ENCODE measurements at places on chromosomes 2 and 18. TPM values are rescaled to one million over a fixed set of nuclear protein-coding genes. Genes with fewer than 3 reads are reported as not detected.
A peak's percentile ranks its signal among the peaks of the same experiment; 100 is the strongest.

CDCA7 gene
- total RNA-seq: 5.9 TPM

CDKL4 gene
- 1.1 TPM for total RNA-seq

IMP4 gene
- 43.5 TPM for total RNA-seq

GRCh38 chr2:1088940-1089339 lies 138.3 kb downstream of the SNTG2 start:
- no peak overlapping the region for H3K4me3 ChIP-seq
- DNase-seq: no peak
- H3K27ac ChIP-seq: no peak overlapping the region
- no peaks in the 10 kb centered on the region for H3K4me1 ChIP-seq

- peaks cover 16% of the 10 kb centered on the region for H3K4me1 ChIP-seq
- H3K27me3 ChIP-seq: no peaks in the 10 kb centered on the region
- DNase-seq: no peak
- peak overlapping the region; percentile 99 for H3K27ac ChIP-seq
- H3K4me3 ChIP-seq: peak overlapping the region; percentile 94
These were observed 11.3 kb downstream of the OSR1 start for GRCh38 chr2:19346983-19347618.

GRCh38 chr2:10399358-10399757 lies 48.8 kb downstream of the ODC1 start:
- no peak for DNase-seq
- no peaks in the 10 kb centered on the region for H3K27me3 ChIP-seq
- H3K4me3 ChIP-seq: no peak overlapping the region
- peaks cover 17% of the 10 kb centered on the region for H3K4me1 ChIP-seq

GRCh38 chr18:11316546-11316945 lies 167.2 kb upstream of the PIEZO2 start:
- no peak for DNase-seq
- H3K27me3 ChIP-seq: no peaks in the 10 kb centered on the region
- no peaks in the 10 kb centered on the region for H3K36me3 ChIP-seq
- no peak overlapping the region for H3K27ac ChIP-seq

SPP2 gene
- total RNA-seq: not detected

DNA sequence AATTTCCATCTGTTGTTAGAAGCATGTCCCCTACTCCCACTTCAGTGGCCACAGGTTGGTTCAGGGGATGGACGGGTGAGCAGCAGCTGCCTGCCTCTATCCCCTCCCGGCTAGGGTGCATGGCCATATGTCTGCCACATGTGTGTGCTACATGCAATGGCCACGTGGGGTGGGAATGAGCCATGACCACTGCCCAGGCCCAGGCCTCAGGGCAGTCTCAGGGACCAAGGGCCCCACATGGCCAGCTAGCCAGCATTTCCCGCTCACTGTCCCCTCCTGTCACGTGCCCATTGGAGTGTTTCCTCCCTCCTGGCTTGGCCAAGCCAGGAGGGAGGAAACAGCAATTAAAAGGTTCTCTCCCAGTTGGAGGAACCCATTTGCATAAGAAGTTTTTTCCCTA lies 117.1 kb downstream of the KCNS3 start:
- no peak for DNase-seq
- H3K4me1 ChIP-seq: no peaks in the 10 kb centered on the region
- no peak overlapping the region for H3K27ac ChIP-seq
- H3K36me3 ChIP-seq: no peaks in the 10 kb centered on the region
- no peaks in the 10 kb centered on the region for H3K27me3 ChIP-seq
- H3K4me3 ChIP-seq: no peak overlapping the region

UNC80 gene
- not detected for total RNA-seq

DNA sequence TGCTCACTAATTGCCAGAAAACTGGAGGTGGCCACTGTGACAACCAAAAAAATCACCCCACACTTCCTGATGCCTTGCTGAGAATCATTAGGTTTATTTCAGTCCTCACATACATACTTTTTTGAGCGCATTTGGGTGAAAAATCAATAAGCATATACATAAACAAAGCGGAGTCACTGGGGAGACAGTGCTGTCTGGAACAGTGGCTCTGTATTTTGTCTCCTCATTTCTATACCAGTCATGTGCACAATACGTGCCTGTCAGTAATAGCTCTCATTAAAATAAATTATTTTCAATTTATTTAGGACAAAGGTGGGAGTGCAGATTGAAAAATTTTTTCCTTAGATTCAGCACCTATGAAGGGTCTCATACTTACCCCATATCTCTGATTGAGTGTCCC lies 48.2 kb downstream of the CXCR4 start:
- H3K27me3 ChIP-seq: peaks cover 2% of the 10 kb centered on the region
- no peak overlapping the region for H3K4me3 ChIP-seq
- H3K36me3 ChIP-seq: no peaks in the 10 kb centered on the region

SIX3 gene
- not detected for total RNA-seq

DNA sequence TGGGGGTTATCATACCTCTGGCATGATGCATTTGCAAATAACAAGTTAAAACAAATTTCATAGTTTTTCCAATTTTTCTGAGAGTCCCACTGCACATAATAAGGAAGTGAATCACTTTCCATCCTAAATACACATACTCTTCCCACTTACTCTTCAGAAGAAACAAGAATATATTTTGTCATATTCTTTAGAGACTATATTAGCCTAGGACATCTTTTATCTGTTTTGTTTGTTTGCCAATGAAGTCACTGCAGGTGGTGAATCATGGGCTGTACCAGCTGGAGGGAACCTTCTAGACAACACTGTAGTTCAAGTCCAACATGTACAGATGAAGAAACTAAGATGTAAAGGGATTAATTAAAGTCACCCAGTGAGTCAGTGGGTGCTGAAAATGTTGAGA lies 116.8 kb downstream of the XIRP2 start:
- DNase-seq: no peak
- H3K27me3 ChIP-seq: no peaks in the 10 kb centered on the region
- H3K27ac ChIP-seq: no peak overlapping the region
- no peaks in the 10 kb centered on the region for H3K36me3 ChIP-seq
- no peak overlapping the region for H3K4me3 ChIP-seq
- H3K4me1 ChIP-seq: peaks cover 7% of the 10 kb centered on the region

NCKAP5 gene
- 0.87 TPM for total RNA-seq

INPP5D gene
- total RNA-seq: 0.20 TPM

ARHGAP28 gene
- total RNA-seq: 17.9 TPM

- H3K4me3 ChIP-seq: no peak overlapping the region
- H3K27me3 ChIP-seq: peaks cover 2% of the 10 kb centered on the region
- H3K27ac ChIP-seq: no peak overlapping the region
- H3K4me1 ChIP-seq: no peaks in the 10 kb centered on the region
- peaks cover 2% of the 10 kb centered on the region for H3K36me3 ChIP-seq
These were observed 318.6 kb downstream of the AKAIN1 start for GRCh38 chr18:4878480-4878879.

DNA sequence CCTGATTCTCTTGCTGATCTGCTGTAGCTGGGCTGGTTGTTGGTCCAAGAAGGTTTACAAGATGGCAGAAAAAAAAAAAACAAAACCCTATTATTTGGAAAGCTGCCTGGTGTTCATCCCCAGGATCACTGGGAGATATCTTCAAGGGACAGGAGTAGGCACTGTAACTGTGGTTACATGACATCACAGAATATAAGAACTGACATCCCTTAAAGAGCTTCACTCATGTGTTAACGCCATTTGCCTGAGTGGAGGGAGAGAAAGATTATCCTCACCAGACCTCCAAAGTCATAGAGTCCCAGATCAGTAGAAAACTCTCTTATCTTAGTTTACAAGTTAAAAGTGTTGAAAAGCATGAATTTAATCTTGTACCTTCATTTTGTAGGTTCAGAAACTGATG lies 95.3 kb upstream of the BZW1 start:
- H3K27me3 ChIP-seq: peaks cover 24% of the 10 kb centered on the region
- no peak for DNase-seq
- H3K4me1 ChIP-seq: peaks cover 14% of the 10 kb centered on the region
- H3K36me3 ChIP-seq: peaks cover 3% of the 10 kb centered on the region

GRCh38 chr2:43542285-43542933 lies 53.4 kb downstream of the THADA start:
- H3K27me3 ChIP-seq: no peaks in the 10 kb centered on the region
- H3K4me3 ChIP-seq: no peak overlapping the region
- peaks cover 2% of the 10 kb centered on the region for H3K36me3 ChIP-seq
- H3K4me1 ChIP-seq: peaks cover 10% of the 10 kb centered on the region

- peaks cover 8% of the 10 kb centered on the region for H3K4me1 ChIP-seq
- H3K27ac ChIP-seq: no peak overlapping the region
- H3K27me3 ChIP-seq: peaks cover 12% of the 10 kb centered on the region
- H3K36me3 ChIP-seq: peaks cover 4% of the 10 kb centered on the region
These were observed 235.2 kb downstream of the ZNF385B start for GRCh38 chr2:179626261-179626660.

DNA sequence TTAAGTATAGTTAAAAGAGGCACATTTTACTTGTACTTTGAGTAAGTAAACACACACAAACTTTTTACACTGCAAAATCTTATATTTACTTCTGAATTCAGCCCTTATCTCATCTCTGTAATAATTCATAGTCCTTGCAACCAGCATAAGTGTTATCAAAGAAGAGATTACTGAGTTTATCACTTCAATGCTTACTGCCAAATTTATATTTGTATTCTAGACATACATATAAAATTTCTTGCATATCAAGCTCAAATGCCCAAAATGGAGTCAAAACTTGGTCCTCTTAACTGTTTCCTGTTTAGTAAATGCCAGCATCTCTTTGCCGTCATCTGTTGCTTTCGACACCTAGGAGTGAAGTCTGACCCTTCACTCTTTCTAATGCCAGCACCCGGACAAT lies 21.1 kb upstream of the KCNJ3 start:
- H3K36me3 ChIP-seq: no peaks in the 10 kb centered on the region
- no peaks in the 10 kb centered on the region for H3K4me1 ChIP-seq
- H3K27me3 ChIP-seq: peaks cover 14% of the 10 kb centered on the region

IL36G gene
- total RNA-seq: not detected

SRSF7 gene
- 67.5 TPM for total RNA-seq

SKOR2 gene
- not detected for total RNA-seq

GRCh38 chr18:46070815-46071652 lies 1.0 kb downstream of the PSTPIP2 start:
- H3K27me3 ChIP-seq: no peaks in the 10 kb centered on the region
- no peaks in the 10 kb centered on the region for H3K36me3 ChIP-seq
- peak overlapping the region; percentile 68 for H3K4me3 ChIP-seq
- DNase-seq: no peak
- H3K4me1 ChIP-seq: peaks cover 31% of the 10 kb centered on the region
- no peak overlapping the region for H3K27ac ChIP-seq

DNA sequence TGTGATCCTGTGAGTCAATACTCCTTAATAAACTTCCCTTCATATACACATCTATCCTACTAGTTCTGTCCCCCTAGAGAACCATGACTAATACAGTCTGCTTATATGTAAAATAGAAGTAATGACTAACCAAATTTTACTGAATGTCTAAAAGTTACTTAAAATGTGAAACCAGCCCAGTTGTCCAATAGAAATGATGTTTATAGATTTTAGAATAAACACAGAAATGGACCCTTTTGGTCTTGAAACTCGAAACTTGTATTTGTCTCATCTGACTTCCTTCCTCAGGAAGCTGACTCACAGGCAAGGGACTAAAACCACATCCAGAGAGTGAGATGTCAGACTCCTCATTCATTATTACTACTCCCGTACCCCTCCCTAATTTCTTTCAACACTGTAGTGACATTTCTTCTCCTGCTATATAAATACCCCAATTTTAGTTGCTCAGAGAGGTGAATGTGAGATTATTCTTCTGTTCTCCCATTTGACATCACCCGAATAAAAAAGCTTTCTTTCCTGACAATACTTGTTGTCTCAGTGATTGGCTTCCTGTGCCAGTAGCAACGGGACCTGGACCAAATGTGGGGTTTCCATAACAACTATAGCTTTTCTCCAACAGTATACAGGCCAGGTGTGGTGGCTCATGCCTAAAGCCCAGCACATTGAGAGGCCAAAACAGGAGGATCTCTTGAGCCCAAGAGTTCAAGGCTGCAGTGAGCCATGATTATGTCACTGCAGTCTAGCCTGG lies 486.0 kb downstream of the ERBB4 start:
- no peak for DNase-seq
- H3K4me3 ChIP-seq: no peak overlapping the region
- H3K27me3 ChIP-seq: no peaks in the 10 kb centered on the region
- H3K4me1 ChIP-seq: peaks cover 8% of the 10 kb centered on the region
- H3K36me3 ChIP-seq: peaks cover 21% of the 10 kb centered on the region

DLX1 gene
- total RNA-seq: 6.7 TPM

SATB2 gene
- total RNA-seq: 11.6 TPM

GFPT1 gene
- total RNA-seq: 144 TPM

- DNase-seq: no peak
- peaks cover 23% of the 10 kb centered on the region for H3K36me3 ChIP-seq
- peaks cover 21% of the 10 kb centered on the region for H3K4me1 ChIP-seq
- H3K4me3 ChIP-seq: no peak overlapping the region
- no peak overlapping the region for H3K27ac ChIP-seq
These were observed 469.3 kb upstream of the RAB12 start for GRCh38 chr18:8139891-8140406.

DNA sequence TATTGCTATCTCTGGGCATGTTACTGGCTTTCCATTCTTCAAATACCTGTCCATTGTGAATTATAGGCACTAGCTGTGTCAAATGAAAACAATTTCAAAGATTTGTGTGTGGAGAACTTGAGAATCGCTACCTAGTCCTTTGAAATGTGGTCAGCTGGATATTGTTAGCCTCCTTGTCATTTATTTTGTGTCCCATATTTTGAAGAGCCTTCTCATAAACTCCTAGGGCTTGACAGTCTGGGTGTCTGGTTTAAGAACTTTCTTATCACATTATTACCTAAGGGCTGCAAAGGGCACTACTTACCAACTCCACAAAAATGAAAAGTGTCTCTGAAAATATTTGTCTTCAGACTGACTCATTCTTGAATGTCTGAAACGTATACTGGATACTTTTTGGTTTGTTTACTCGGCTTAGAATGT lies 50.2 kb downstream of the COL4A3 start:
- H3K27me3 ChIP-seq: no peaks in the 10 kb centered on the region
- H3K4me1 ChIP-seq: peaks cover 21% of the 10 kb centered on the region
- H3K27ac ChIP-seq: peak overlapping the region; percentile 14
- H3K4me3 ChIP-seq: no peak overlapping the region
- no peak for DNase-seq

- H3K27me3 ChIP-seq: no peaks in the 10 kb centered on the region
- H3K4me3 ChIP-seq: no peak overlapping the region
- DNase-seq: no peak
- H3K27ac ChIP-seq: peak overlapping the region; percentile 37
These were observed 94.6 kb upstream of the SCG2 start for GRCh38 chr2:223696719-223697118.

FNDC4 gene
- 17.4 TPM for total RNA-seq

GRCh38 chr18:75143851-75144250 lies 65.1 kb downstream of the PTGR3 start:
- peaks cover 22% of the 10 kb centered on the region for H3K27me3 ChIP-seq
- DNase-seq: no peak
- no peak overlapping the region for H3K4me3 ChIP-seq
- H3K27ac ChIP-seq: no peak overlapping the region
- H3K36me3 ChIP-seq: peaks cover 7% of the 10 kb centered on the region
- no peaks in the 10 kb centered on the region for H3K4me1 ChIP-seq

LHCGR gene
- not detected for total RNA-seq

TP53I3 gene
- total RNA-seq: 56.7 TPM

- no peak for DNase-seq
- H3K36me3 ChIP-seq: peaks cover 4% of the 10 kb centered on the region
- no peak overlapping the region for H3K27ac ChIP-seq
- peaks cover 78% of the 10 kb centered on the region for H3K27me3 ChIP-seq
These were observed 136.6 kb downstream of the INSIG2 start for GRCh38 chr2:118224895-118225311.
